Sigmoid colon (tissue), 7 donors: ENCODE measurements at places on chromosomes 11 and 22.

- no peak for DNase-seq
Measured at GRCh38 chr22:29979777-29980321, 96.9 kb downstream of the MTMR3 start.

DNA sequence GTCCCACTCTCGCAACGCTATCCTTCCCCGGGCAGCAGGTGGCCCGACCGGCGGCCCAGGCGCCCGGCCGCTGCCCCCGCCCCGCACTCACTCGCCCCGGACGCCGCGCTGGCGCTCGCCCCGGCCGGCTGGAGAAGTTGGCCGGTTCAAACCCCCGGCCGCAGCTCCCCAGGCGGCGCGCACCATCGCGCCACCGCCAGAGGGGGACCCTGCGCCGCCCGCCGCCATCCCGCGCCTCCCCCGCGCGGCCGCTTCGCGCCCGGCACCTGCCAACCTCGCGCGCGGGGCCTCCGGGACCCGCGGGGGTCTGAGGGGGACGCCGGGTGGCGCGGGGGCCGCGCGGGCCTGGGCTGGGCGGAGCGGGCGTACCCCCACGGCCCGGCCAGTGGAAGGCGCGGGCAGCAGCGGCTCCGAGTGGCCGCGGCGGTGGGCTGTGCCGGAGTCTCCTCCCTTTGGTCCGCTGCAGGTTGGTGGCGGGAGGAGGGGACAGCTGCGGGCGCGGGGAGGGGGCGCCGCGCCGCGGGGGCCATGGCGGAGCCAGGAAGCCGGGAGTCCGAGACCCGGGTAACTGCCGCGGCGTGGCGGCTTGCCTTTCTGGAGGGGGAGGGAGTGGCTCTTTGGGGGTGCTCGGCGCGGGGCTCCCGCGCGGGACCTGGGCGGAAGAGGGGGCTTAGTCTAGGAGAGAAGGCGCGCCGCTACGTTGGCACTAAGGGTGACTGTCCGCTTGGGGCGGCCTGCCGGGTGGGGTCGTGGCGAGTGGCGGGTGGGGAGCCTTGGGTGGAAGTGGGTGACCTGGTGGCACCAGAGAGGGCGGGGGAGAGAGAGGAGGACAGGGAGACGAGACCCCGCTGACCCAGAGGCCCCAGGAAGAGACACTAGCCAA lies at the start of the genes MPST and TST:
TSS of gene MPST (plus strand) at position 434 of the 883 bp plus-strand sequence. CDS start at position 529, 95 bp downstream.
TSS of gene TST (minus strand) at position 139 of the 883 bp plus-strand sequence. CDS start 715 bp downstream, outside the sequence.
- peak; percentile 89 for DNase-seq

DNA sequence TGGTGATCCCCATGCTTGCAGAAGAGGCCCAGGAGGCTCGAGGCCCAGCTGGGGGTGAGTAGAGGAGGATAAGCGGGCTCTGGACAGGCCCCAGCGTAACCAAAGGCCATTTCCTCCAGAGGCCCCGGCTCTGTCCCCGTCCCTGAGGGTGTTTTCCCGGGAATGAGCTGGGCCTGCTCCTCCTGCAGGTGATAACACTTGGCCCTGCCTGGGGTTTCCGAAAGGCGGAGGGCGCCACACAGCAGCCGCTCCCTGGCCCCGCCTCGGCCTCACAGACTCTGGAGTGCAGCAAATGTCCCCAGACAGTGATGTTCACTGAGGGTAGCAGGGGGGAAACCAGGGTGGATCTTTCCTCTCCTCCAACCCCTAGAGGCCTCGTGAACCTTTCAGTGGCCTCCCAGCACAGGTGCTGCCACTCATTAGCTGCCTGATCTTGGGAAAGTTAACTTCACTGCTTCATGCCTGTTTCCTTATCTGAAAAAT lies 10.5 kb upstream of the MGAT3 start:
- DNase-seq, result no peak

GRCh38 chr22:31659246-31659645 lies 2.8 kb downstream of the PISD start:
- no peak for DNase-seq

GRCh38 chr11:75244052-75244814 lies 3.7 kb downstream of the TPBGL start:
- no peak for DNase-seq
